ENCODE measurements at places on chromosomes 7 and 10. TPM values are rescaled to one million over a fixed set of nuclear protein-coding genes. Genes with fewer than 3 reads are reported as not detected.

DNA sequence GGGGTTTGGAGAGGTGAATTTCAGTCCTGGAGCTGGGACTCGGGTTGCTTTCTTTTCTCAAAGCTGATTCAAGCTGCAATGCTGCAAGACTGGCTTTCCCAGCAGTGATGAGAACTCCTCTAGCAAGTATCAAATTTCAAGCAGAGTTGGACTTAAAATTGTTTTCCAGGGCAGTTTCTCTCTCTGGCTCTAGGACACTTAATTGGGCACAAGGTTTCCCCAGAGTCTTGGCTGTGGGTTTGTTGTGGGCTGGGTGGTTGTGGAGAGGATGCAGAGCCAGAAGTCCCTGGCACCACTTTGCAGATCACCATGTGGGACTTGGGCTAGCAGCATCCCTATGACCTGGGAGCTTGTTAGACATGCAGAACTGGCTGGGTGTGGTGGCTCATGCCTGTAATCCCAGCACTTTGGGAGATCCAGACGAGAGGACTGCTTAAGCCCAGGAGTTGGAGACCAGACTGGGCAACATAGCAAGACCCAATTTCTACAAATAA lies 16.8 kb downstream of the AKR1B15 start:
- no peak for DNase-seq

Gene CYP2E1
- not detected for total RNA-seq

GRCh38 chr10:73398024-73398423 lies 15.8 kb downstream of the ANXA7 start:
- no peak for DNase-seq

DNA sequence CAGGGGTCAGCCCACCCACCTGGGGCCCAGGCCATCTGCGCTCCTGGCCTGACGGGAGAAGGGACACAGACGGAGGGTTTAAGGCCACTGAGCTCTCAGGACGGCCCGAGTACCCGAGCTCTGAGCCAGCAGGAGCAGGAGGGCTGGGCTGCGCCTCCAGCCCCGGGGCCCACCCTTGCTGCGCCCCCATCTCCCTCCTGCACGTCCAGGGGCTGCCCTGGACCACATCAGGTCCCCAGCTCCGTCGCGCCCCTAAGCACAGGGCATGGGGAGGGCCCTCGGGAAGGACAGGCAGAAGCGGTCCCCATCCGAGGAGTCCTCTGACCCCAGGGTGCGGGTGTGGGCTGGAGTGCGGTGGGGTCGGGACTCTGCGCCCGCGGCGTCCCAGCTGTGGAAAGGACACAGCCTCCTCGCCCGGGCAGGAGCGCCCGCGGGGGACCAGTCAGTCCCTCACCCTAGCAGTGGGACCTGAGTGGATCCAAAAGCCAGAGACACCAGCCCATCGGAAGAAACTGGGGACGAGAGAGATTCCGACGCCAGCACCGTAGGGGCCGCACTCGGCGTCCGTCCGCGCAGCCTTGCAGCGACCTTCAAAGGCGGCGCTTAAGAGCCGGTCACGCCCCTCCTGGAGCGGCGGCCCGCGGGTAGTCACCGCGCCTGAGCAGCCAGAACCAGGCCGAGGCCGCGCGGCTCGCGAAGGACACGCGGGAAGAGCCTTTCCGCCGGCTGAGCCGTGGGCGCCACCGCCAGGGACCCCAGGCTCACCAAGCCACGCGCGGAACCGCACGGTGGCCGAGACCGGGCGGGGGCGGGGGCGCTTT lies 15.9 kb downstream of the CAMK2B start:
- no peak for DNase-seq

Gene PRKAR1B
- 68.0 TPM for total RNA-seq

Gene ST8SIA6
- not detected for total RNA-seq

Gene VAX1
- total RNA-seq, result 0.27 TPM

DNA sequence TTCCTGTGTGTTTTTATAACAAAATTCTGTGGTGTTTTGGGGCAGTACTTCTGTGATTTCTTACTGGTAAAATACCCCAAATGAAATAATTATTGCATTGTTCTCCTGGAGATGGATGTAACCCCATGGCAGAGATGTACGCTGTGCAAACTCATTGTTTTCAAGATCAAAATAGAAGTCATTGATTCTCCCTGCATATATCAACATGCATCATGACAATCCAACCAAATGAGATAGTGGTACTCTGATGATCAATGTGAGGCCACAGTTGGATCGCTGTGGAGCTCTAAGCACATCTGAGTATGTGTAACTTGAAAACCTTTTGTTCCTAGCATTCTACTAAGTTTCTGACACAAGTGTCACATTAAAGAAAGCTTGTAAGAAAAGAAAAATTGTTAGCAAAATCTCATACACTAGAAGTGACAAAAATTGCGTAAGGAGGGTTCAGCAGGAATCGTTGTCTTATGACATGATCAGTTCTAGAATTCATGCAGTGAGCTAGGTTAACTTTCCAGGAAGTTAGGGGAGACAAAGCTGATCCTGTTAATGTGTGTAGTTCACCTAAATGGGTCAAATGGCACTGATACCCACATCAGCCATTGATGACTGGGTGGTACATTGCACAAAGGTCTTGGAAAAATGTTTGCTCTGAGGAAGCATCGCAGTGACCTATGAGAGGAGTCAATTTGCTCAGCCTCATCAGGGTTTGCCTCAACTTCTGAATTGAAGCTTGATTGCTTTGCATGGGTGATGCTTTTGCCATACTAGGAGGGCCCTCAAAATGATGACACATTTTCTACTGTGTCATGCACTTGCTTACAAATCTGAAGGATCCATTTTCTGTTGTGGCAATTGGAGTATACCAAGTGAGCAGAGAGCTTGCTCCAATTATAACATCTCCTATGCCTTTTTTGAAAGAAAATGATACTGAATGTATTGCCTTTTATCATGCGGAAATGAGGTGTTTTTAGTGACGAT lies 145.1 kb downstream of the PLXDC2 start:
- DNase-seq, result no peak

- no peak for DNase-seq
Measured at GRCh38 chr10:60570272-60570865, 180.7 kb upstream of the ANK3 start.

Gene LRRC72
- not detected for total RNA-seq

DNA sequence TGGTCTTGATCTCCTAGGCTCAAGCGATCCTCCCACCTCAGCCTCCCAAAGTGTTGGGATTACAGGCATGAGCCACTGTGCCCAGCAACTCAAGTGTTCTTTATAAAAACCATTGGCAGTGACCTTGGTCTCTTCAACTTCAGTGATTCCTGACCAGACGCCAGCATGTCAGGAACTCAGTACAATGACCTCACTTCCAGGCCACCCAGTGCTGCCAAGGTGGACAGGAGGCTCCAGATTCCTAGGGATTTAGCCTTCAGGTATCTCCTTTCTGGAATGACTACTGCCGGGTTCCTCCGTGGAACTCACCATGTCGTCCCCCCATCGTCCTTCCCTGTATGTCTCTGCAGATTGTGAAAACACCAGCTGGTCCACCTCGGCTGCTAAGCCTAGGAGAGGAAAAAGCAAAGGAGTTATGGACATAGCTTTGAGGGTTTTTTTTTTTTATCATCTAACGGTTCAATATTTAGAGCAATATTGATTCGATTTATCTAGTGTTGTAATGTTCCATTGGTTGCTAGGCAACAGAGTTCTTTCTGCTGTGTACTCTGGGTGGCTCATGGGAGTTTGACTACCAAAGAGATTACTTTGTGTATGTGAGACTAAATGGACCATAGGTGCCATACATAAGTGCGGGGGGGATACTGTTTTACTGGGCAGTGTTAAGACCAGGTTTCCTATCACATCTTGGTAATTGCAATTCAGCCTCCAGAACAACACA lies 425.8 kb upstream of the AUTS2 start:
- DNase-seq, result no peak

Gene IDI2
- not detected for total RNA-seq

Gene KCNH2
- total RNA-seq, result 8.4 TPM

- no peak for DNase-seq
Measured at GRCh38 chr10:131149586-131149985, 161.9 kb downstream of the TCERG1L start.

- peak; percentile 68 for DNase-seq
Measured at GRCh38 chr7:76191783-76192240, 9.9 kb upstream of the SRRM3 start.

- DNase-seq, result no peak
Measured at GRCh38 chr10:78960316-78960800, 108.4 kb upstream of the ZMIZ1 start.

Gene GPR26
- not detected for total RNA-seq

DNA sequence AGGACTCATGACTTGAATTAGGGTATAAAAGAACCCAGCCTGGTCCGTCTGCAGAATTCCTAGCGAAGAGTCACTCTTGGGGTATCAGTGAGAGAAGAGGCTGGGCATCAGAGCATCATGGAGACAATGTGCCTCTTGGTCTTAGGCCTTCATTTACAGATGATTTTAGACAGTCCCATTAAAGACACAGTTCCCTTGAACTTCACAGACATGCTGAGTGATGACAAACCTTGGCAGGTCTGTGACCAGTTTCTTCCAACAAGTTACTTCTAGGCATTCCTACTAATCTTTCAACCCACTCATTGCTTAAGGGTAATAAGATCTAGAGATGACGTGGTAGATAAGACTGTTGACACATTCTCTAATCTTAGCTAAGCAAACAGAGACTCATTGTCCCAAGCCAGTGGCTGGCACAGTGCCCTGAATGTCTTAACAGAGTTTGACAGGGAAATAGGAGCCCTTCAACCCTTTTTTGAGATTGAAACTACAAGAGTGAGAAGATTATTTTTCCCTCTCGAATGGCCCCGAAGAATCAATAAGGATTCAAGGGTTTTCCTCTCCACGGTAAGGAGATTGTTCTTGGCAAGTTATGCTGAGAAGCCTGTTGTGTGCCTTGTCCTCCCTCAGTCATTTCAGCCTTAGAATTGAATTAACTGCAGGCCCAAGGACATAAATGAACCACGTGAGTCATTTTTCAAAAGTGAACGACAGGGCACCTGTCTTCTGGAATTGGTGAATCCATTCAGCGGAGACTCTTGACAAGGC lies 281.1 kb downstream of the CCDC3 start:
- DNase-seq, result peak; percentile 95

Gene INMT
- total RNA-seq, result not detected

DNA sequence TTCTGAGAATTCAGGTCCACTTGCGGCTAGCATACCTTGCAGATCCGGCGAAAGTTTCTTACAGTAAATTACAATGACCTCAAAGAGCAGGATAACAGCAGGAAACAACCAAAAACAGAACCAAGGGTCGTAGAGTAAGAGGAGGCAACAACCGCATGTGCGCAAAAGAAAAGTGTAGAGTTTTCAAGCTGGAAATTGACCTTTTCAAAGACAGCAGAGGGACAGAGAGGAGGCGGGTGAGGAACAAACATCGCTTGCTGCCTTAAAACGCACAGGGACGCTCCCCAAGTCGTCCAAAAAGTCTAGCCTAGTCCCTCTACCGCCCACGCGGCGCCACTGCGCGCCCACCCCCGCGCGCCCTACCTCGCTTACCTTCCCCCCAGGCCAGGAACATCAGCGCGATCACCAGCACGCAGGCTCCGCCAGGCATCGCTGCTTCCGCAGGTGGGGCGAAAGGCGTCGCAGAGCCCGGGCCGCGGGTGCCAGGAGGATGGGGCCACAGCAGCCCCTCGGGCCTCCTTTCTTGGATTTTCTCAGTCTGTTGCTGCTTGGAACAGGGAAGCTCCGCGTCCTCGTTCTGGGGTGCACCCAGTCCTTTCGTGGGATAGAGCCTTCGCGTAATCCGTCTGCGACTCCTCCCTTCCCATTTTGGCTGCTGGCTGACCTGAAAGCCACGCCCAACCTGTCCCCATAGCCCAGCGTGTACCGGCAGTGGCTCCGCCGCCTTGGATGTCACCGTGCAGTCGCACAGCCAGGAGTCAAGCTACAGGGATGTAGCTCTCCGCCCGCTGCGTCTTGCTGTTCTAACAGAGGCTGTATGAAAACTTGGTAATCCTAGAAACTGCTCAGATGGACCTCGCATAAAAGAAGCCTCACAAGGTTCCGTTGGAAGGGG lies at the start of gene VWDE:
TSS of gene VWDE (minus strand) at position 579 of the 895 bp plus-strand sequence. CDS start at position 430, 149 bp downstream.
- peak; percentile 83 for DNase-seq

Gene WDR11
- total RNA-seq, result 22.2 TPM

Gene VOPP1
- total RNA-seq, result 101 TPM

DNA sequence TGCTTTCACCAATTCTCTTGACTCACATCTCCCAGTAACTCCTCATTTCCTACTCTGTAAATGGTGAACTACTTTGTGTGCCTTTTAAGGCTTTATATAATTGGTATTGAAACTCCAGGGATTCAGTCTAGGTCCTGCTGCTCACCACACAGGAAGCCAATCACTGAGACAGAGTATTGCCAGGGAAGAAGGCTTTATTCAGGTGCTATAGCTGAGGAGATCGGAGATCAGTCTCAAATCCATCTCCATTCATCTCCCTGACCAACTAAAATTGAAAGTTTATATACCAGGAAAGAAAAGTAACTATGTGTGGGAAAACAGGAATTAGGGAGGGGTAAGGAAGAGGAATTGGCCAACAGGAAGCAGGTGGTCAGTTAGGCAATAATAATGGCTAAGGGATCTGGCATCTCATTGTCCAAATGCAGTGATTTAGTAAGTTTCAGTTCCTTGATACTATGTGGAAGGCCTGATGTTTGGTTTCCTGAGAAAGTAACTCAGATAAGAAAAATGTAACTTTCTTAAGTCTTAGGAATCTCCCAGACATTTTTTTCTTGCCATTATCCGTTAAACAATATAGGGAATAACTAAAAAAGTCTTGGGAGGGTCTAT lies 10.2 kb upstream of the SDHAF3 start:
- no peak for DNase-seq

DNA sequence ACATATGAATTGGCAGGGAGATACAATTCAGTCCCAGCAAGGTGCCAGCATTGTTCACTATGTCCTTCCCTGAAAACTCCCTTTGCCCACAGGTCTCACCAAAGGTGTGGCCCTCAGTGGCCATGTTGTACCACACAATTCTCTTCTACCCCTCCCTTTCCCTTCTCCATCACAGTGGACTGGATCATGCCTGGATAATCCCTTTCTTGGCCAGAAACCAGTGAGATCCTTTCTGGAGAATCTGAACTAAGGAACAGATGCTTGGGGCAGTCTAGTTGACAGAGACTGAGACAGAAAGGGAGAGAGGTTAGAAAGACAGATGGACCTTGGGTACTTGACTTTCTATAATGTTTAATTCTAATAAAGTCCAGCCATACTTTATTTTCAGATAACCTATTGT lies 9.5 kb downstream of the NMT2 start:
- no peak for DNase-seq

Gene TDRD1
- total RNA-seq, result not detected

GRCh38 chr10:109737626-109738025 lies 185.7 kb downstream of the XPNPEP1 start:
- no peak for DNase-seq

DNA sequence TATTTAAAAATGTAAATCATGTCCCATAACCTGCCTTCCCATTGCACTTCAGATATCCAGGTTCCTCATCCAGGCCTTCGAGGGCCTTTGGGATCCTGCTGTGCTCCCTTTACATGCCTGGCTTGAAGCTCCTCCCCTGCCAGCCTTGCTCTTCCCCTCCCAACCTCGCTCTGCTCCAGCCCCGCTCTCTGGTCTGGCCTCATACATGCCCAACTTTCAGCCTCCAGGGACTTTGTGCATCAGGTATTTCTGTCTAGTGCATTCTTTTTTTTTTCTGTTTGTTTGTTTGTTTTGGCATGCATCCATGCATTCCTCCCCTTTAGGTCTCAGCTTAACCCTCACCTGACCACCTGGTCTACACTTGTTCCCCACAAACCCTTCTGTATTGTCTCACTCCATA lies 160.3 kb downstream of the SNX10 start:
- DNase-seq, result peak; percentile 48
